NCI-H1930 (cell line): ENCODE measurements at places on chromosomes 1 and 21.

DNA sequence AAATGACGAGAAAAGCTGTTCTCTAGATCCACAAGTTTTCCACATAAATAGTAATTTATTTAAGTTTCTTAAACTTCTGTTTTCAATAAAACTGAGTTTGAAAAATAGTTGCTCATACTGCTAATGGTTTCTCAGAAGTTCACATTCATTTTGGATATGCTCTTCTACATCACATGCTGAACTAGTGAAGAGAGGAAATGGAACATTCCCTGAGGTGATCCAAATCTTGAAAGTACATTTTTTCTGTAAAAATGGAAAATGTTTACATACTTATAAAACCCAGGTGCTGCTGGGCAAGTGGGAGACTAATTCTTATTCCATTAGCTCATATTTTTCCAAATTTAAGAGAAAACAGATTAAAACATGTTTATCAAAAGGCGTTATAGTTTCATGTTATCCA is 111.7 kb downstream of the ADGRL4 start:
- DNase-seq, result no peak

DNA sequence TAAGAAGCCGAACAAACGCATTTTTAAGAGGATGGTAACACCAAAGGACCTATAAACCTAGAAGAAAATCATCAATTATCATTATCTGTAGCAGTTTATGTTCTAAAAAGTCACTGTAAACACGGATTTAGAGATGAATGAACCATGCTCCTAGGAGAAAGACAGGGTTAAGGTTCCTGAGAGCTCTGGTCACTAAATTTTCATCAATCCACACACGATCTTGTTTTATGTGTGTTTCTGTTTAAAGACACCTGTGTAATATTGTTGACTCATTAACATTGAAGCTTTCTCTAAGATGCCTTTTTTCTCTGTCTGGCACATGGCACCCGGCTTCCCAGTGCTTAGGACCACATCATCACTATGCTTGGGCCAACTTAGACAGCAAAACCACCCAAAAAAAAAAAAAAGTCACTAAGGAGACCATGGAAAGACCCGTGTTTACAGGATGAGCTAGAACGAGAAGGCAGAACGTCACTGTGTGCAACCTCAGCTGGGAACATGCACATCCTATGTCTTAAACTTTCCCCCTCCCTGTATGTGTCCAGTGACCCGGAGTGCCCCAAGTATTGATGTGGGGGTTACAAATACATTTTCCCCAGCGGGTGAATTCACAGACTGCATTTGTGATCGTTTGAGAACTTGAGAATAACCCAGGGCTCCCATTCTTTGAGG is 55.8 kb upstream of the PDE9A start:
- no peak for DNase-seq

- no peak for DNase-seq
Measured at GRCh38 chr1:215793180-215793579, 226.1 kb downstream of the KCTD3 start.

DNA sequence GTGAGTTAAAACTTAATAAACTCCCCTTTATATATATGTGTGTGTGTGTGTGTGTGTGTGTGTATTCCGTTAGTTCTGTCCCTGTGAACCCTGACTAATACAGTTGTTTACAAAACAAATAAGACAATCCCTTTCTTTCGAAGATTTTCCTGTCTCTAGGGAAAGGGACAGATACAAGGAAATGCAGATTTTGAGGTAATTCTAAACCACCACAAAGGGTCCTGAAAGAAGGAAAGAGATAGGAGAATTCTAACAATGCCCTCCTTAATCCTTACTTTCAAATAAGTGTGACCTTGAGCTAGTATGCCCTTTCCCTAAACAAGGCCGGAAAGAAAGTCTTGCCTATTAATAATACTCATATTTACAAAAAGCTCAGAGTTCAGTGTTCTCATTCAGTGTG is 164.8 kb upstream of the COL11A1 start:
- DNase-seq, result no peak

- DNase-seq, result no peak
Measured at GRCh38 chr1:162062542-162063015, 6.9 kb upstream of the NOS1AP start.

- DNase-seq, result peak; percentile 98
Measured at GRCh38 chr1:243255791-243256512, at the start of gene SDCCAG8. Gene SDCCAG8 (plus strand): TSS chr1:243256041. CDS start chr1:243256174, 133 bp downstream.

DNA sequence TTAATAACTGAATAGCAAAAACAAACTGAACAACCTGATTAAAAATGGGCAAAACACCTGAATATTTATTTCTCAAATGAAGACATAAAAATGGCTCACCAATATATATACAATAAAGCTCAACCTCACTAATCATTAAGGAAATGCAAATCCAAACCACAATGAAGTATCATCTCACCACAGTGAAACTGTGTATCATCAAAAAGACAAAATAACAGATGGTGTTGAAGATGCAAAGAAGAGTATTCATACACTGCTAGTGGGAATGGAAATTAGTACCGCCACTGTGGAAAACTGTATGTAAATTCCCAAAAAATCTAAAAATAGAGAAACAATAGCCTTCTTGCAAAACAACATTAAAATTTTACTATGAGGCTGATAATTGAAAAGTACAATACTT is 1660.1 kb upstream of the B3GALT2 start:
- no peak for DNase-seq

GRCh38 chr1:221470000-221470698 is 271.7 kb downstream of the DUSP10 start:
- no peak for DNase-seq

DNA sequence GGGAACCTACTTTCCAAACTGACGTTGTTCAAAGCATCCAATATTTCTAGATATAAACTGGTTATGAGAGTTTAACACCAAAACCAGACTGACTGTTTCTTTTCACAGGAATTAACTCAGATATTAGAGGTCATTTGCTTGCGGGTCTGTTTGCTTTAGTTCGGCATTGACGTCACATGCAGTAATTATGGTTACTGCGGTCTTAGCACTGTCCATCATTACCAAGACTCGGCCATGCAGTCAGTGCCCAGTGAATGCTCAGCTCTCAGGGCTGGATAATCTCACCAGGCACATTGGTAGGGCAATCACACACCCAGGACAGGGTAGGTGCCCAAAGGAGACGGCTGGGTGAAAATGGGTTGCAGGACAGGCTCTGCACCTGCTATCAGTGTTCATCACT is 9.9 kb upstream of the F3 start:
- DNase-seq, result no peak

DNA sequence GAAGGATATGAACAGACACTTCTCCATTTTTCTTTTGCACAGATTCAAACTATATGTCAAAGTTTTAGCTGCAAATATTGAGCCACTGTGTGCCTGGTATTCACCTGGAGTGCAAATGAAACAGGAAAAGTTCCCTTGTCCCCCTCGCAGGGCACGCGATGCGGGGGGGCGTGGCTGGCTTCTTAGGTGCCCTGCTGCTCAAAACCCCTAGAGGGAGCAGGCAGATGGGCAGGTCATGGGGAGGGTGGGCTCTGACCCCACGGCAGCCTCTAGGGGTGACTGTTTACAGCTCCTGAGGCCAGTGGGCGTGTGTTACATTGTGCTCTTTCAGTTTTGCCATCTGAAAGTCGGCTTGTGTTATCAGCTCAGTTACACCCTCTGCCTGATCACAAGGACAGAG is 931.2 kb upstream of the B3GALT2 start:
- DNase-seq, result no peak

DNA sequence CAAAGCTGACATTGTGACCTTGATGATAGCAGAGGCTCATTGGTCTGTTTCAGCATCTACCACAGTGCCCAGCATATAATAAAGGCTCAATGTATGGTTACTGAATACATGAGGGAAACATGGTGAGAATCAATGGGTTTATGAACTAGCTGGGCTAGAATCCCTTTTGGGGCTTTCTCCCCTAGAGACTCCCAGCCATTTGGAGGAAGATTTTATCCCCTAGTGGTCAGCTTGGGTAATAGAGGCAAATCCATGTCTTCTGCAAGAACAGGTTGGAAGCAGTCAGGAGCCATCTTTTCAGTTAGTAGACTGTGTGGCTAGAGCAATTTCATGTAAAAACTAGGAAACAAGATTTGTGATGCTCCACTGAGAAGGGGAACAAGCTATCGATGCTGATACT is 15.8 kb upstream of the REG4 start:
- DNase-seq, result no peak

DNA sequence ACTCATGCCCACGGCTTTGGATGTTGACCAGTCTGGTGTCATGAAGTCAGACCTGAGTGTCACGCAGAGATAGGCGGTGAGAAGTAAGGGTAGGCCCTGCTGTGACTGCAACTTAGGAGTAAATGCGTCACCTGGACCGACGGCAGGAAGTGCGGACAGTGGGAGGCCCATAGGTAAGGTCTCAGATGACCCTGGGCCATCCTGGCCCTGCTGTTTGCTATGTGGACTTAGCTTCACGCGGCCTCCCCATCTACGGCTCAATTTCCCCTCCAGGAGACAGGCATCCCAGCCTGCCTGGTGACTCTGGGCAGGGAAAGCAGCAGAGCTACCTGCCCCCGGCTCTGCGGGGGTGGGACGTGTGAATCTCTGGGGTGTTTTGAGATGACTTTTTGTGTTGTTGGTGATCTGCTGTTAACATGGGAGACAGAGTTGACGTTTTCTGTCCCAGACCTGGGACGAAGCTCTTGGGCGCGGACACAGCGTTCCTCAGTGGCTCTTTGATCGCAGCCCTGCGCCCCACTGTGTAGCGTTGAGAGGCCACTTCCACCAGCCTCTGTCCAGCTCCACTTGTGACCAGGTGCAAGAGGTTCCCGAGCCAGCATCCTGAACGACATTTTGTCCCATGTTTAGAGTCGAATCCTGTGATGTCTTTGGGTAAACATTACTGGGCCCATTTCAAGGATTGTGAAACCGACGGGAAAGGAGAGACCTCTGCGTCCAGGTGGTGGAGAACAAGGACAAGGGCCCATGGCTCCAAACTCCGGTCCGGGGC is 39.9 kb downstream of the CRYAA start:
- no peak for DNase-seq

DNA sequence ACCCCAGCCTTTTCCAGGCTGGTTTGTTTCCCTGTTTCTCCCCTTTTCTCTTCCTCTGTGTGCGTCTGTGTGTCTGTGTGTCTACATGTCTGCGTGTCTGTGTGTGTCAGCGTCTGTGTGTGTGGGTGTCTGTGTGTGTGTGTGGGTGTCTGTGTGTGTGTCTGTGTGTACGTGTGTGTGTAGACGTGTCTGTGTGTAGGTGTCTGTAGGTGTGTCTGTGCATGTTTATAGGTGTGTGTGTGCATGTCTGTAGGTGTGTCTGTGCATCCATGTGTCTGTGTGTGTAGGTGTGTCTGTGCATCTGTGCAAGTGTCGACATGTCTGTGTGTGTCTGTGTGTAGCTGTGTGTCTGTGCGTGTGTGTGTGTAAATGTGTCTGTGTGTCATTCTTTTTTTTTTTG is 3.3 kb downstream of the TTLL10 start:
- DNase-seq, result no peak

- DNase-seq, result no peak
Measured at GRCh38 chr1:2637442-2638145, 4.8 kb upstream of the MMEL1 start.

DNA sequence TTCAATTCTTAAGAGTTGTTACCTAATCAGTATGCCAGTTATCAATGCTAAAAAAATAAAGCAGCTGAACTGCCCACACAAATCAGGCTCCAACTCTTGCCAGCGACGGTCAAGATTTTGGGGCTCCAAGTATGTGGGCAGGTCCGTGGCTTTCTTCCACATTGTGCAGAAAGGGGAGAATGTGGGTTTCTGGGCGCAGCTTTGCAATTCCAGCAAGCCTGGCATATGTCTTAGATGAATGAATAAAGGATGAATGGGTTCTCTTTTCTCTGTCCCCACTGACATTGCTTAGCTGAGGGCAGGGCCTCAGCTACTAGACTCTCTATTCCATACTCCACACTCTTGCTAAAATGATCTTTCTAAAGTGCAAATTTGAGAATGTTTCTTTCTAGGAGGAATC is 42.4 kb downstream of the NENF start:
- no peak for DNase-seq

GRCh38 chr1:25428475-25429166 is 2.1 kb upstream of the MACO1 start:
- DNase-seq, result no peak

DNA sequence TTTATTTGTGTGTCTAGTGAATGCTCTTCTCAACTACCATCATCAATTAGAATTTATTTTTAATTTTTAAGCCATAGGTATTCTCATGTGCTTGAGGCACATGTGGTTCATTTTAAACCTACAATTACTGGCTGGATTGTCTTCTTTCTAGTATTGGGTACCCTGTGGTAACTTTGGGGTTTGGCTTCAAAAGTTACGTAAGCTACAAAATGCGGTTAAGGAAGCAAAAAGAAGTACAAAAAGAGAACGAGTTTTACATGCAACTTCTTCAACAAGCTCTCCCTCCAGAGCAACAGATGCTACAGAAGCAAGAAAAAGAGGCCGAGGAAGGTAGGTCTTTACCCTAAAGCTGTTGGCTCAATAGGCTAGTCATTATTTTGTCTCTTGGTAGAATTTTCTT is 25.8 kb downstream of the MACO1 start:
- DNase-seq, result no peak

DNA sequence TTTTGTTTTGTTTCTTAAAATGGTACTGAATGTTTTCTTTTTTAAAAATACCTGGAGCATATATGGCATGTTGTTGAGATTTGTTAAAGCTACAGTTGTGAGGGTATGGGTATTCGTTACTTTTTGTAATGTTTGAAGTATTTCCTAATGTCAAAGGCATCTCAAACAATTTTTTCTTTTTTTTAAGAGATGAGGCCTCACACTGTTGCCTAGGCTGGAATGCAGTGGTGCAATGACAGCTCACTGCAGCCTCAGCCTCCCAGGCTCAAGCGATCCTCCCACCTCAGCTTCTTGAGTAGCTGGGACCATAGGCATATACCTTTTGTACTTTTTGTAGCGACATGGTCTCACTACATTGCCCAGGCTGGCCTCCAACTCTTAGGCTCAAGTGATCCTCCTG is 16.1 kb downstream of the CLCN6 start:
- no peak for DNase-seq

GRCh38 chr1:24912376-24913273 is 17.5 kb downstream of the RUNX3 start:
- no peak for DNase-seq

GRCh38 chr1:202568410-202568809 is 141.8 kb downstream of the SYT2 start:
- DNase-seq, result no peak

GRCh38 chr1:100344774-100345173 is 7.5 kb upstream of the CDC14A start:
- no peak for DNase-seq

GRCh38 chr1:179761296-179761695 is 18.2 kb downstream of the FAM163A start:
- DNase-seq, result no peak

DNA sequence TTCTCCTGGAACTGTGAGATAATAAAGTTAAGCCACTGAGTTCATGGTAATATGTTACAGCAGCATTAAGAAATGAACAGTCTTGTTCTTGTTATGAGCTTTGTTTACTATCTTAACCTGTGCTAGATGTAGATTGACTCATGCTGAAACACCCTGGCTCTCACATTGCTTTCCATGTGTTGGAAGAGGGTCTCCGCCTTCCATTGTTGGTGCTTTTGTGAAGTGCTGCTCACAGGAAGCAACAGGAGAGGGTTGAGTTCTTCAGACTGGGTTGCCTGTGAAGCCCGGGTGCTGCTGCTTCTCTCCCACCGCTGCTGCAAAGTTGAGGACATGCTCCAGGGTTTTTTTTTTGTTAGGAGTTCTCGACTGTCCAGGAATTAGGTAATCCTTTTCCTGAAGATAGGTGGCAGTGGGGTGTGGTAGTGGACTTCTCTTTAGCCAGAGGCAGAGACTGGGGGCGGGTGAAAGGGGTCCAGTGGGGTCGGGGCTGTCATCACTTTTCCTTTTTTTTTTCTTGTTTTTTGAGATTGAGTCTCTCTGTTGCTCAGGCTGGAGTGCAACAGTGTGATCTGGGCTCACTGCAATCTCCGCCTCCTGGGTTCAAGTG is 28.7 kb upstream of the HMGN1 start:
- no peak for DNase-seq
